ENCODE measurements at places on chromosomes 2 and 18.

- DNase-seq, result no peak
These were observed 43.7 kb downstream of the CERKL start for GRCh38 chr2:181613241-181613640.

DNA sequence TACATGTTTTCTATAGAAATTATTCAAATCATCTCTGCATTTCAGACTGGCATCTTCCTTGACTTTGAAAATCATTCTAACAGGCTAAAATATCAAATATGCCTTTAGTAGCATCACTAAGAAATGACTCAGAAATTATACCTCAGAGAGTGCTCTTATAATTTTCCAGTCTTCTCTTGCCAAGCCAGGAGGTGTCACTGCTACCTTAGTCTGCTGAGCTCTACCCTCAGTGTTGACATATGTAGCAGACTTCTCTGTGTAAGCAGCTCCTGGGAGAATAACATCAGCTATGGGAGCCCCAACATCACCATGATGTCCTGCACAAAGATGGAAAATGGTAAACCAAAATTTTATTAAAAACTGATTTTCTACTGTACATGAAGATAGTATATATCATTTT, 31.6 kb downstream of the NDUFS1 start:
- DNase-seq, result no peak

DNA sequence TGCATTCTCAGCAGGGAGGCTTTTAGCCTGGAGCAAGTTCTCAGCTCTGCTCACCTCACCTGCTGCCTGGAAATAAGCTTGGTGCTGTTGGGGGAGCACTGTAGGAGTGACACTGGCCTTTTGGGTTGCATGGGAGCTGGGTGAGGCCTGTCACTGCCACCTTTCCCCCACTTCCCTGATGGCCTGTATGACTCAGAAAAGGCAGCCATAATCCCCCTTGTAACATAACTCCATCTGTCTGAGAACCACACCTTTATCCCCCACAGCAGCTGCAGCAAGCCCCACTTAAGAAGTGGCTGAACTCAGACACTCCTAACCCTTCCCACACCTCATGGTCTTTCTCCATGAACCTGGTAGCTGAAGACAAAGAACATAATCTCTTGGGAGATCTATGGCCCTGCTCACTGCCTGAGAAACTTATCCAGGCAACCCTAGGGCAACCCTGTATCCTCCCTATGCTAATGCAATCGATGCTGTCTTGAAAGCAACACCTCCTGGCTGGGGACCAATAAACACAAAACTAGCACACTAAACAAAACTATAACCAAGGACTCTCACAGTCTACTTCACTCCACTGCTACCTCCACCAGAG, 258.9 kb upstream of the OSR1 start:
- no peak for DNase-seq

- no peak for DNase-seq
These were observed 37.7 kb downstream of the HAT1 start for GRCh38 chr2:171959998-171960397.
